OCI-LY7 (cell line): ENCODE measurements at places on chromosomes 7 and 10. TPM values are rescaled to one million over a fixed set of nuclear protein-coding genes. Genes with fewer than 3 reads are reported as not detected.
A peak's percentile ranks its signal among the peaks of the same experiment; 100 is the strongest.

DNA sequence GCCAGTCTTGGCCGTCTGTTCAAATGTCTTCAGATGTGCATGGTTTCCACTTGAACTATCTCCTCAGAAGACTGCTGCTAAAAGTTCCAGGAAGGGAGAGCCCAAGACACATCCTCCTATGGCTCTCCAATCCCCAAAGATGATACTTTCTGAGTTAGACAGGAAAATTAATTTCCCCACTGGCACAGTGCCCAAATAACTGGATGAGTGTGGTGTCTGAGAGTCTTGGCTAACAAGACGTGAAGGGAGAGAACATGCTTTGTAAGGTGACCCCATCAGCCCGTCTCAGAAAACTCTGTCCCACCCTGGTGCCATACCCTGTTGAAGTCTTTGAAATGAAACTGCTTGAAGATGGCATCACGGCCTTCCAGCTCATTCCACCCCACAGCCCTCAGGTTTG, 2.9 kb downstream of the PCBD1 start:
- DNase-seq, result no peak

Gene GNGT1
- total RNA-seq, result not detected in 2 replicates

Gene SLC26A3
- not detected in 2 replicates for total RNA-seq

- DNase-seq, result no peak
Measured at GRCh38 chr7:14833707-14834106, 68.8 kb downstream of the DGKB start.

Gene CARD11
- 62.8 and 63.5 TPM in 2 replicates for total RNA-seq

DNA sequence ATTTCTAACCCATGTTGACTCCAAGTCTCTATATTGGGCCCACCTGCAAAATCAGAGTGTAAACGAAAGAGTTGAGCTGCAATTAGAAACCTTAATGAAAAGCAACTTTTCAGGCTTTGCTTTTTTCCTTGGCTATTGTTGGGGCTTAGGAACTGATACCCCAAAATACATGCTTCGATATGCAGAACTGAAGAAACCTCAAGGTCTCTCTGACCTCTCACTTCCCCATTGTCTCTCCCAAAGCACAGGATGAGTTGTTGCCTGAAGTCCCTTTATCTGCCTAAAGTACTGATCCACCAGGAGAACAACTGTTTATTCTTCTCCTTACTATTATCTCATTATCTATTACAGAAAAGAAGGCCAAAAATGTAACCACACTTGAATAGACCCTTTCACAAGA, 666.0 kb upstream of the LRRTM3 start:
- DNase-seq, result no peak

Gene CCDC172
- total RNA-seq, result not detected in 2 replicates

DNA sequence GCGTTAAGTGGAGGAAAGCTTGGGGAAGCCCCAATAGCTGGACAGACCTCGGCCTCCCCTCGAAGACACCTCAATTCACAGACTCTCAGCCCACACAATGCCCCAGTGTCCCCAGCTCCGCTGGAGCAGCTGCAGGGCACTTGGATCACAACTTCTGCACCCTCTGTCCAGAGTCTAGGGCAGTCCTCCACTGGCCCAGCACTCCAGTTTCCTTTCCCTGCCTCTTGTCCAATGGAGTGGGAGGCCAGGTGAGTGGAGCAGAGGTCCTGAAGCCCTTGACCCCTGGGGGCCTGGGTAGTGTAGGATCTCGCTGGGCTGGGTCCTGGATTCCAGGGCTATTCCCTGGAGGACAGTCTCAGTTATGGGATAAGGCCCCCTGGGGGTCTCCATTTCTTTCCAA, 11.9 kb downstream of the SFRP5 start:
- DNase-seq, result no peak

DNA sequence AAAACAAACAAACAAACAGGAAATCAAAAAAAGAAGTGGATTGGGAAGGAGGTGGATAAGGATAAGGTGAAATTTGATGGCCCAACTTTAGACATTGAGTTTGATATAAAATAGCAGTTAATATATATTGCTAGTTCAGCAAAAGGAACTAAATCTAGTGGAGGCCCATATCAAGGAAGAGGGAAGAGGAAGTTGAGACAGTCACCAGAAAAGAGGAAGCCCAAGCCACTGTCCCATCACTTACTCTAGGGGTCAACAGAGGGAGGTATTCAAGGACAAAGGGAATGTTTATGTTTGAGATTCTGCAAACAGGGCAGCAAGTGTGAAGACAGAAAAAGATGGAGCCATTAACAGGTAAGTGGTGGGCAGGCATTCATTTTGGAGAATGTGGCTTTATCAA, 3.7 kb downstream of the LAMTOR4 start:
- peak; percentile 51 for DNase-seq

GRCh38 chr10:113788604-113789083, 37.2 kb downstream of the PLEKHS1 start:
- no peak for DNase-seq

DNA sequence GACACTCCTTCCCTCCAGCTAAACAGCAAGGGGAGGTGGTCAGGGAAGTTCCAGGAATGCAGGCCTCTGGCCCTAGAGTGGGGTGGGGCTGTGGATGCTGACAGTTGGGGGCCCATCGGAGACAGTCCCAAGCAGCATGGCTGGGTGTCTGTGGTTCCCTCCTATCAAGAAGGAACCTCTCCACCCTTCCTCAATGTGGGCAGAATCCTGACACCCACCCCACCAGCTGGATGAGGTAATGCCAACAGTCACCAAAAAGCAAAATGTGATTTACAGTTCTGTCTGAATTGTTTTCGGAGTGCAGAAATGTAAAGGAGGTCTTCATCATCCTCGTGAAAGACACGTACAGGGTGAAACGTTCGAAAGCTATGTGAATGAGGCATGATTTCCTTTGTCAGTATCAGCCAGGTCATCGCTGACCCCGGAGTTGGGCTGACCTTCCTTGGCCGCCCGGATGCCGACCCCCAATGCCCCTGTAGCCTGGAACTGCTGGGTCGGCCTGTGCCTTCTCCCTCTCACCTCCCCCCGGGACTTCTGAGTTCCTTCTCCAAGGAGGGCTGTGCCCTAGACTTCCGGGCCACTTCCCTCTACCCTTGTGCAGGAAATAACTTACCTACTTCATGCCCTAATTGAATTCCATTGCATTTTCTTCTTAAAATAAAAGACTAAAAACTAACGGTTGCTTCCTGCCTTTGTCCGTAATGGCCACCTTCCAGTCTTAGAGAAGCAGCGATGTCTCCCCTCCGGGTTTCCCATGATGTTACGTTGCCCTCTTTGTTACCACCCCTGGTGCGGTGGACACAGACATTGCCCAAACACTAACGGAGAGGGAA, 24.5 kb downstream of the FOXK1 start:
- DNase-seq, result no peak

- peak; percentile 39 for DNase-seq
Measured at GRCh38 chr7:30595436-30596013, 847 bp downstream of the GARS1 start.

DNA sequence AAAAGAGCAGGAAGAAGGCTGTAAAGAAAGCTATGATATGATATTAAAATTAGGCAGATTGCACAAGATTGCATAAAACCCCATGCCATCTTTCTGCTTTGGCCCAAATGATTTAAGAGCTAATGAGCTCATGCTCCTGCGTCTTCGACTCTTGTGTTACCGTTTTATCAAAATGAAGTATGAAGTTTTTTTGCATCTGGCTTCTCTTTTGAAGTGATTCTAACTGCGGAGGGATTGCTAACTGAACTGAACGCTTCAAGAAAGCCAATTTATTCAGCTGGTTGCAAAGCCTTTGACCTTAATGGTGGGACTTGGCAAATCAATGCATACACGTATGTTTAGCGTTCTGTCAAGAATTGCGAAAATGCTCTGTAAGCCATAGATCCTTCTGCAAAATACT, 282.9 kb downstream of the TWIST1 start:
- DNase-seq, result no peak

Gene ZNF487
- 3.5 and 5.0 TPM in 2 replicates for total RNA-seq

Gene IGF2BP3
- 94.3 and 108 TPM in 2 replicates for total RNA-seq

DNA sequence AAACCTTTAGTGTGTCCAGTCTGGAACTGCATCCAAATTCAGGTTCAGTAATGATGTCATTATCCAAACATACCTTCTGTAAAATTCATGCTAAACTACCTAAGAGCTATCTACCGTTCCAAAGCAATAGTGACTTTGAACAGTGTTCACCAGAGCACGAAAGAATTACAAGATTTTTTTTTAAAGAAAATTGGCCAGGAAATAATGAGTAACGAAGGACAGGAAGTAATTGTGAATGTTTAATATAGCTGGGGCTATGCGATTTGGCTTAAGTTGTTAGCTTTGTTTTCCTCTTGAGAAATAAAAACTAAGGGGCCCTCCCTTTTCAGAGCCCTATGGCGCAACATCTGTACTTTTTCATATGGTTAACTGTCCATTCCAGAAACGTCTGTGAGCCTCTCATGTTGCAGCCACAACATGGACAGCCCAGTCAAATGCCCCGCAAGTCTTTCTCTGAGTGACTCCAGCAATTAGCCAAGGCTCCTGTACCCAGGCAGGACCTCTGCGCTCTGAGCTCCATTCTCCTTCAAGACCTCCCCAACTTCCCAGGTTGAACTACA, 694 bp upstream of the FAS start:
- DNase-seq, result no peak

Gene OR2A42
- not detected in 2 replicates for total RNA-seq

DNA sequence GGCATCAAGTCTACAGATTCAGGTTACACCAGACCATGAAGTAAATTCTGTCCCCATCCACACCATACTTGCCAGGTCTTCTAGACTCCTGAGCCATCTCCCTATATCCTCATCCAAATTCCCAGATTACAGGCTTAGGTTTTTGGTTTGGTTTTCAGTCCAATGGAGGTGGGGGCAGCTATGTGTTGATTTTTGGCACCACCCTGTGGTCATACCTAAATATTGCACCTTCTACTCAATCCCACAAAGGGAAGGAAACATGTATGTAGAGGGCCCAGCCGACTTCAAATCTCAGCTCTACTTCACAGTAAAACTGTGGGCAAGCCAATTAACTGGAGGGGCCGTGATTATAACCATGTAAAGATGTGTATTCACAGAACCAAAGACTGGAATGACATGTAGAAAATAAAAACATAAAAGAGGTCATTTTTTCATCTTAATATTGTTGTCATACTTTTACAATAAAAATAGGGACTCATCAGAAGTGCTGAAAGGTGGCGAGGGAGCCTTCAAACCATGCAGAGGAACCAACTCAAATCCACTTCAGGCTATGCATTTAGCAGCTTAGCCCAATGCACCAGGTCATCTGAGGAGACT, 19.8 kb downstream of the ERCC6 start:
- DNase-seq, result peak; percentile 53

Gene LIPK
- total RNA-seq, result not detected in 2 replicates

Gene GOLGA7B
- 0.08 and 0.15 TPM in 2 replicates for total RNA-seq

DNA sequence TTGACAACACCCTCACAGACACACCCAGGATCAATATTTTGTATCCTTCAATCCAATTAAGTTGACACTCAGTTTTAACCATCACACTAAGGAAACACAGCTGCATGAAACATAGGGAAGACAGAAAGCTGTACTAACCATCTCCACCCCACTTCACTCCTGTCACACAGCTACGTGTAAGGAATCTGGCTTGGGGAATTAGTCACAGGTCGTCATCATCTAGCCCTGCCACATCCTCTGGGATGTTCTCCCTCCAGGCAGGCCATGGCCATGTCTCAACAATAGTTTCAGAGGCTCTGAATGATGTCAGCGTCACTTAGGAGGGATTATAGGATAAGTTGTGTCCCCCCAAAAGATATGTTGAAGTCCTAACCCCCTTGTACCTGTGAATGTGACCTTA, 10.8 kb upstream of the SEMA3C start:
- no peak for DNase-seq

- peak; percentile 42 for DNase-seq
Measured at GRCh38 chr10:132836832-132837540, 51.0 kb upstream of the NKX6-2 start.

DNA sequence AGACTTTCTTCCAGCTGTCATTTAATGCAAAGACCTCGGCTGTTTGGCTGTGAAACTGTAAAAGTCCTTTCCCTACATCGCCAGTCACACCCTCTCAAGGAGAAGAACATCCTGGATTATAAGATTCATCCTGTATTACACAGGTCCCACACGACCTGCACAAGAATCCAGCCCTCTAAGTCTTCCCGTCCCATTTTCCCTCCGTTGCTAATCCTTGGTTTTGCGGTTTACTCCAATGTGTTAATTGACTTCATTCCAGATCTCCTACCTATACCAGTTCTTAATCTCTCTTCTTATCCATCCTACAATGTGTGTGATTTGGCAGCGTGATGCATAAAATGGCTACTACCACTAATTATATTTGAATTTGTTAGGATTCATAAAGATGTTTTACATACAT, 110.4 kb downstream of the COL28A1 start:
- DNase-seq, result no peak

DNA sequence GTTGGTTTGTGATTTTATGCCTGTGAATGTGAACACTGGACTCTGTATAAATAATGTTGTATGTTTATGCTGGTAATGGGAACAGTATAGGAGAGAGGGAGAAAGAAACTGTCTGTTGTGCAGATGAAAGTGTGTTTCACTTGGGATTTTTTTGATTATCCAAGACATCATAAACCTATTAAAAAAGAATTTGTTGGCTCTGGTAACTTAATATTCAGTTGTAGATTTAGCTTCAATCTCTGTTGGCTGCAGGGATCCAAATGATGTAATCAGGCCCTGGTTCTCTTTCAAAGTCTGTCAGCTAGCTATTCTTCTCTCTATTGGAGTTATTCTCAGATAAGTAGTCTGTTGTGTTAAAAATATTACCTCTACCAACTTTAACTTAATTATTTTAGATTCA, 168.8 kb upstream of the RHOBTB1 start:
- no peak for DNase-seq

DNA sequence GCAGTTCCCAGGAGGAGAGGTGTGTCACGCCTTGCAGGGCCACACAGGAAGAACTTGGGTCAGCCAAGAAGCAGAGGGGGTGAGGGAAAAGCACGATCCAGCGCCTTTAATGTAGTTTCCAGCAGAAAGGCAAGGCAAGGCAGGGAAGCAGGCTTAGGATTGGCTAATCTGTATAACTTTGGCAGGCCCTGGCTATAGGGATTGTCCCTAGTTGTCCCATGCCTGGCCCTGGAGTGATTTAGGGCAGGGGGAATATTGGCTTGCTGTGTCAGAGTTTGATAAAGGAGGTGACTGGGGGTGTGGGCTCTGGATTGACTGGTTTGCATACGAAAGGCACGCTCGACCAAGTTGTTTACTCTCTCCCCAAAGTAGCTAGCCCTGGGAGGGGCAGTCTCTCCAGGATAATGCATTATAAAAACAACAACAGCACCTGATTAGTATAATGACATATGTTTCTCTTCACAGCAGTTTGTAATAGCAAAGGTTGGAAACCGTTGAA, 44.5 kb downstream of the RBM28 start:
- no peak for DNase-seq
